ENCODE measurements at places on chromosomes 3 and 15. TPM values are rescaled to one million over a fixed set of nuclear protein-coding genes. Genes with fewer than 3 reads are reported as not detected.

CA12 gene
- 0.63 TPM for total RNA-seq

ILDR1 gene
- 0.16 TPM for total RNA-seq

ALDH1A3 gene
- total RNA-seq, result not detected

DNA sequence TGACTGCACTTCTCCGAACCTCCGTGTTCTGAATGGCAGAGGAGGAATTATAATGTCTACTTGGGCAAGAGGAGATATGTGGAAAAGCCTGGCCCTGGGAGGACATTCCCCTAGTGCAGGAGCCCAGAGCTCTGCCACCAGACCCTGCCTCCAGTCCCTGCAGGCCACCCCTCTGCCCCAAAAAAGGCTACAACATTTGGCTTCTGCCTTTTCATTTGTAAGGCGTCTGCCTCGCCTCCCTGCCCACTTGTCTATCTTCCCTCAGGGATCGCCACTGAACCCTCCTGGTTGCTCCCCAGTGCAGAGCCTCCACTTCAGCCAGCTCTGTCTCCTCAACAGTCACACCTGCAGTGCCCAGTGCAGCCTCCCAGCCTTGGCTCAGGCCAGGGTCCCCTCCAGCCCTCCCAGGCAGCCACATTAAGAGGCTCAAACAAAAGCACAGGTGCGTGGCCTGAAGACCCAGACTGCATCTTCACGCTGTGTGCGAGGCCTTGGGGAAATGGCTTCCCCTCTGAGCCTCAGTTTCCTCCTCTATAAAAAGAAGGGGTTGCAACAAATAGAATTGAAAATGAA lies 125.9 kb upstream of the SMAD3 start:
- no peak for DNase-seq
- no peaks in the 10 kb centered on the region for H3K27me3 ChIP-seq
- no peak overlapping the region for H3K4me3 ChIP-seq
- no peaks in the 10 kb centered on the region for H3K36me3 ChIP-seq

GRCh38 chr15:89016549-89017041 lies 71.7 kb upstream of the ABHD2 start:
- DNase-seq, result no peak
- peaks cover 33% of the 10 kb centered on the region for H3K27me3 ChIP-seq
- H3K27ac ChIP-seq, result no peak overlapping the region
- no peaks in the 10 kb centered on the region for H3K36me3 ChIP-seq
- H3K4me1 ChIP-seq, result peaks cover 19% of the 10 kb centered on the region

DNA sequence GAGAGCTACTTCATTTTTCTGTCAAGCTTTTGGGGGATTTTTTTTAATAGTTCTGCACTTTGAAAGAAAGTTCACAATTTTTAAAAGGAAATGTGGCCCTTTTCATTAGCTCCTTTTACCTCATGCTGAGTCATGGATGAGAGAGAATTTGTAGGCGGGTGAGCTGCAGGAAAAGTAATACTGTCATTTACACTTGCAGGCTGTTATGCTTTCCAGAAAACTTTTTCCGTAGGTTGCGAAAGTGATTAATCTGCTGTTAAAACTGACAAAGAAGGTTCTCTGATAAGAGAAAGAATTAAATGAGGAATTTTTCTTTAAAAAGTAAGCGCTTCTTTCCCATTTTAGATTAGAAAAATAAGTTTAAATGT lies 430.2 kb downstream of the LPP start:
- DNase-seq, result no peak
- no peaks in the 10 kb centered on the region for H3K36me3 ChIP-seq
- no peak overlapping the region for H3K4me3 ChIP-seq
- H3K27me3 ChIP-seq, result no peaks in the 10 kb centered on the region
- peaks cover 14% of the 10 kb centered on the region for H3K4me1 ChIP-seq
- H3K27ac ChIP-seq, result no peak overlapping the region

GRCh38 chr3:71786551-71786950 lies 1.6 kb upstream of the PROK2 start:
- H3K27ac ChIP-seq, result no peak overlapping the region
- DNase-seq, result no peak
- no peak overlapping the region for H3K4me3 ChIP-seq
- H3K27me3 ChIP-seq, result peaks cover 68% of the 10 kb centered on the region
- H3K4me1 ChIP-seq, result peaks cover 13% of the 10 kb centered on the region

DNA sequence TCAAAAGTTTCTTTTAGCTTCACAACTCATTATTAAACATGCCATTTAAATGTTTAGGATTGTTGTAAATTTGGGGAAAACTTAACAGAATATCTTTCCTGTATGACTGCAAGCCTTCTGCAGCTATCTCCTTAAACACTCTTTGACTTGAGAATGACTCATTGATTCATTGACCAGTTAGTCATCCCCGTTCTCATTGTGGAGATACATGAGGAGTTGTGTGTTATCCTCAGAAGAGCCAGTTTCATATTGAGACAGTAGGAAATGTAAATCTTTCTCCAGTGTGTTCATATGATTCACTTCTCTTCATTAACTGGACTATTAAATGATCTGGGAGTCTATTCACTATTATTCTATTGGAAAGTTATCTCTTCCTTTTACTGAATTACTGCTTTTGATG lies 83.0 kb downstream of the CRYGS start:
- no peaks in the 10 kb centered on the region for H3K36me3 ChIP-seq
- no peak for DNase-seq
- peaks cover 8% of the 10 kb centered on the region for H3K27me3 ChIP-seq
- H3K4me1 ChIP-seq, result no peaks in the 10 kb centered on the region
- no peak overlapping the region for H3K27ac ChIP-seq

DNA sequence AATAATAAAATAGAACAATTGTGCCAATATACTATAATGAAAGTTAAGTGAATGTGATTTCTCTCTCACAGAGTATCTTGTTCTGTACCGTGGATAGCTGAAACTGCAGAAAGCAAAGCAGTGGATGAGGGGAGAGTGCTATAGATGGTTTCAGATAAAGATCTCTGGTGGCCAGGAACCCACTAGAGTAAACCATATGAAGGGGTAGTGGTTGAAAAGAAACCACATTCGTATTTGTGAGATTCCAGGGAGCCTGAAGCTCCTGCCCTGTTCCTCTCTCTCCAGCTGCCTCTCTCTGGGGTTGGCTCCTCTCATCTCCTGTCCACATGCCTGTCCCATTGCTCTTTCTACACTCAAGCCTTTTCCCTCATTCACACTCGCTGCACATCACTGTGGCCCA lies 8.9 kb downstream of the ABHD17C start:
- H3K27me3 ChIP-seq, result peaks cover 4% of the 10 kb centered on the region
- no peak overlapping the region for H3K4me3 ChIP-seq

DNA sequence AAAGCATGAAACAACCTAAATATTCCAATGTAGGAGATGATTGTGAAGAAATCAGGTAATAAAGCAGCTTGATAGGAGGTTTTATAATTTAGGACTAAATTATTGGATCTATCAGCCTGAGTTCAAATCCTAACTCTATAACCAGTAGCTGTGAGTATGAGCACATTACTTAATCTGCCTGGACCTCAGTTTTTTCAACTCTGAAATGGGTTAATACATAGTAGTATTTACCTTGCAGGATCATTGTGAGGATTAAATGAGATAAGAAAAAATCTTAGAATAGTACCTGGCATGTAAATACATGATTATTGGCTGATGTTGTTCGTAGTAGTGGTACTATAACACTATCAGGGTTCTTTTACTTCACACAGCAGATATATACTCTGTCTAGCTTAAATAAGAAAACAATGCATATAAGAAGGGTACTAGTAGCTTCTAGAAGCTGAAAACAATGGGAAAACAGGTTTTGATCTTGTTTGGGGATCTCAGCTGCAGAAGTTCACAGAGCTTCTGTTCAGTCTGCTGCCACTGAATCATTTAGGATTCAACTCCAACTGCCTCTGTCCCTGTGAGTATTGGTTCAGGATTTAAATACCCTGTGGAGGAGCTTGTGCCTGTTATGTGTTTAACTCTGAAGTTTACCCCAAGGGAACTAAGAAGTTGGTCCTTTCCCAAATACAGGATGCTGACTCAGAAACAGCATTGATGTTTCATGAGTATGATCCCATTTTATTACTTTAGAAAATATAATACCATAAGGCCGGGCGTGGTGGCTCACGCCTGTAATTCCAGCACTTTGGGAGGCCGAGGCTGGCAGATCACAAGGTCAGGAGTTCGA lies 34.2 kb downstream of the KAT2B start:
- H3K27me3 ChIP-seq, result no peaks in the 10 kb centered on the region
- peaks cover 59% of the 10 kb centered on the region for H3K36me3 ChIP-seq
- H3K4me1 ChIP-seq, result peaks cover 16% of the 10 kb centered on the region
- DNase-seq, result no peak
- H3K27ac ChIP-seq, result no peak overlapping the region

- no peaks in the 10 kb centered on the region for H3K27me3 ChIP-seq
- no peaks in the 10 kb centered on the region for H3K4me1 ChIP-seq
- no peak overlapping the region for H3K27ac ChIP-seq
- no peak for DNase-seq
- no peak overlapping the region for H3K4me3 ChIP-seq
- H3K36me3 ChIP-seq, result no peaks in the 10 kb centered on the region
These were observed 740.2 kb downstream of the ROBO1 start for GRCh38 chr3:79027593-79027992.

DNA sequence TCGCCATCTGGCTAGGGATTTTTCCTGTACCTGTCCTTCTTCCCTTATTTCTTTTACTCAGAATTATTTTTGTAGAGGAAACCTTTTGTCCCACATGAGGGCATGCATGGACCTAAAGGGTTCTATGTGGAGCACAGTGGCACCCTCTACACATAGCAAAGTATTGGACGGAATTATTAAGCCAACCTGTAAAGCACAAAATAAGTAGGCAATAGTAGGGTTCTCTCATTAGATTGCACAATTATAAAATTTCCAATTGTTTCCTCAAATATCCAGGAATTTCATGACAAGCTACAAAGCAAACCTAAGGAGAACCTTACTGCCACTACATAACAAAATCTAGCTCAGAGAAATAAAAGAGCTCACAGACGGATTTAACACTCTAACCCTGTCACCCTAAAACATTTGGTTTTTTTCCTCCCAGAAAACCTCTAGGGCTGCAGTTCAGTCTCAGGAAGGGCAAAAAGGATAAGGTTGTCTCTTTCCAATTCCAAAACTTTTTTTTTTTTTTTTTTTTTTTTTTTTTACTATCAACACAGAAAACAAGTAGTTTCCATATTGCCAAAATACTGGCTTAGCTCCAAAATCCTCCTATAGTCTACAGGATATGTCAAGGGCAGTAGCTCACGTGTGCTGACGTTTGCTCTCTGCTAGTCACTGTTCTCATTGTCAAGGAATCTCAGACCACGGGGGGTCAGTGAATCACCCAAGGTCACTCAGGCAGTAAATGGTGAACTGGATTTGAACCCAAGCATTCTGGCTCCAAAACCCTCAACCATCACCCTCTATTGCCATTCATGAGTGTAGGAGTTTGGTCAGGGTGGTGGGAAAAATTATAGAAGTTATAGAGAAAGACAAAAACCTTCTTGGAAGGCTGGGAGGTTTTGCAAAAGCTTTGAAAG lies 52.3 kb downstream of the NCEH1 start:
- no peak overlapping the region for H3K4me3 ChIP-seq
- no peaks in the 10 kb centered on the region for H3K36me3 ChIP-seq
- DNase-seq, result no peak
- H3K27ac ChIP-seq, result no peak overlapping the region
- peaks cover 10% of the 10 kb centered on the region for H3K27me3 ChIP-seq

DNA sequence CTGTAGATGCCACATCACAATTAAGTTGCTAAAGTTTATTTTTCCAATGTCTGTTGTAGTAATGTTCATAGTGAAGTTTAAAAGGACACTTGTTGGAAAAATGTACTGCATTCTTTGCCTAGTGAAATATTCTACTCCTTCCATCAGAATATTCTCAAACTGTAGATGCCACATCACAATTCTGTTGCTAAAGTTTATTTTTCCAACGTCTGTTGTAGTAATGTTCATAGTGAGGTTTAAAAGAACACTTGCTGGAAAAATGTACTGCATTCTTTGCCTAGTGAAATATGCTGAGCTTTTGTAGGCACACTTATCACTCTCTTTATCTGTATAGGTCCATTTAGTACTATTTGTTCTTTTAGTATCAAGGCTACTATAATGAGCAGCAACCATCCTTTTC lies 836.1 kb downstream of the NAALADL2 start:
- no peak overlapping the region for H3K27ac ChIP-seq
- H3K4me3 ChIP-seq, result no peak overlapping the region
- no peaks in the 10 kb centered on the region for H3K27me3 ChIP-seq
- no peaks in the 10 kb centered on the region for H3K36me3 ChIP-seq

DNA sequence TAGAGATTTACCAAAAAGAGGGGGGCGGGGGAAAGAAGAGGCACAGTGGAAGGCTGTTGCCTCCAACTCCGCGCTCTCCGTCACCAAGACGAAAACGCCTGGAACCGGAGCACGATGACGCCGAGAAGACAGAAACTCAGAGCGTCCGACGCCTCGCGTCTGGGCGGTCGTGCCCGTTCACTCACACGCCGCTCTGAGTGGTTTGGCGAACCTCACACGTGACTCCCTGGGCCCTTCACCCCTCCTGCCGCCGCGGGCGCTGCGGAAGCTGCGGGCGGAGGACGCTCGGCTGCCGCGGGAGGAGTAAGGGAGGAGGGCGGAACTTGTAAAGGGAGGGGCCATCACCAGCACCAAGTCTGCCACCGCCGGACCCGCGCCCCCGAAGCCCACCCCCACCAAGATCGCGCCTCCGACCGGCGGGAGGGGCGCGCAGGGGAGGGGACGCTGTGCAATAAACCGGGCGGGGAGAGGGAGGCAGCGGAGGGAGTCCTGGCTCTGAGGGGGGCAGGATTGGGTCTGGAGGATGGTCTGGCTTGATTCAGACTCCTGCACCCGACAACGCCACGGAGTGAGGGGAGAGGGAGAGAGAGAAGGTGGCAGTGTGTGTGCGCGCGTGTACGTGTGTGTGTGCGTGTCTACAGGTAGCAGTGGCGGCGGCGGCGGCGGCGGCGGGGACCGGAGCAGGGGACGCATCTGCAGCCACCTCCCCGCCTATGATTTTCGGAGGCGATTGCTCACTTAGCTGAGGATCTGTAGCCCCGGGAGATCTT lies 1.9 kb upstream of the NLGN1 start:
- peaks cover 7% of the 10 kb centered on the region for H3K36me3 ChIP-seq
- no peak overlapping the region for H3K27ac ChIP-seq
- peaks cover 23% of the 10 kb centered on the region for H3K4me1 ChIP-seq
- peak; percentile 86 for DNase-seq

All from activated CD4-positive, alpha-beta T cell treated with anti-CD3 and anti-CD28 coated beads, Interleukin-2, amount 10 ng/mL, durations not matched to agents 24 days and 14 days (primary cell).